T follicular helper cell (primary cell): ENCODE measurements at places on chromosomes 5 and 9.

- no peak for DNase-seq
These were observed 59.4 kb upstream of the UBTD2 start for GRCh38 chr5:172342918-172343317.

DNA sequence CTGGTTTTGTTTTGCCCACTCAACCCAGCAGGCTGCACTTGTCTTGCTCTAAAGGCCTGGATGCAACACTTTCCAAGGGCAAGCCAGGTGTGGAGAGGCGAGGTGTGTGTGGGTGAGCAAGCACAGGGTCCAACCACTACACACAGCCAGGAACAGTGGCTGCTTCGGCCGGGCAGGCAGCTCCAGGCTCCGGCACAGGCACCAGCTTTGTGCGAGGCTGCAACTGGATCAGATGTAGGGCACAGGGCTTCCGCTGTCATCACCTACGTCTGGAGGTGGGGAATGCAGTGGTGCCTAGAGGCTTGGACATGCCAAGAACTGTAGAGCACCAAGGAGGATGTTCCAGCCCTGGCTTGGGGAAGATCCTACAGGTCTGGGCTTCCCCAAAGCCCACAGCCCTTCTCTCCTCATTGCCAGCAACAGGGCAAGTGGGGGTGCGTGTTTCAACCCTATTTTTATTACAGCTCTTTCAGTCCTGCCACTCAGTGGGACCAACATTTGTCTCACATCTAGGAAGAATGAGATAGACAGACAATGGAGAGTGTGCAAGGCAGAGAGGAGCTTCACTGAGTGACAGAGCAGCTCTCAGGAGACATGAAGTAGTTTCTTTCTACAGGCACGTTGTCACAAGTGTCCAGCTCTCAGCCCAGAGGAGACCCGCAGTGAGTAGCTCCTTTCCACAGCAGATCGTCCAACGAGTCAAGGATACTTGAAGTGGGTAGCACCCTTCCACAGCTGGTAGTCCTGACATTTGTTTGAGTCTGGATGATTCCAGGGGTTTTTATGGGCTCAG is 622.2 kb downstream of the CDH9 start:
- DNase-seq: no peak

GRCh38 chr5:163885117-163885516 is 379.7 kb downstream of the MAT2B start:
- DNase-seq: no peak

- DNase-seq: no peak
These were observed 78.4 kb downstream of the SLC38A9 start for GRCh38 chr5:55633574-55634208.

DNA sequence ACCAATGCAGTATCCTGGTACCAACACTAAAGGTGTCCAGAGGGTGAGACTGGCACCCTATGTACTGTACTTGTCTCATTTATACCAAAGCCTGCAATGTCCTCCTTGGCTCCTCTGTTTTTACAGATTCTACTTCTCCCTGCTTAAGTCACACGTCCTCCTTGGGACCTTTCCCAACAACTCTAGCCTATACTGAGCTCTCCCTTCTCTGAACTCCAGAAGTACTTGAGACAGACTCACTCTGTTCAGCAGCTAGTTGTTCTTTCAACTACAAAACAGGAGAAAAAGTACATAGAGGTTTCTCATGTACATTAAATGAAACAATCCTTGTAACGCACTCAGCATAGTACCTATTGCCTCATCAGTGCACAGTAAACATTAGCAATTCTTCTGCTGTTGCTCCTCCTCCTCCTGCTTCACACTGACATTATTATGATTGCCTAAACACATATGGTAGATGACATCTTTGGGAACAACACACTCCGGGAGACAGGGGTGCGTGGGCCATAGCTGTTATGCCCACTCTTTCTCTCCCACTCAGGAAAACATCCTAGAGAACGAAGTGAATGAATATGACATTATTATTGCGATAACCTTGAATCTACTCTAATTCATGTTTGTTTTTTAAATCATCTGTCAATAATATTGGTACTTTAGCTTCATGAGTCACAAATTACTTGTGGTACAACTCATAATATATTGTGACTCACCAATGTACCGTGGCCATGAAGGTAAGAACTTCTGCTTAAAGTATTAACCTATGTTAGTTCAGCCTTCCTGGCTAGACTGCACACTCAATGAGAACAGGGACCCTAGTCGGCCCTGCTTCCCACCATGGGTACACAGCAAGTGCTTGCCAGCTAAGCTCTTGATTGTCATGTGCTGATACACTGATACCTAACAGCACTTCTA is 180.3 kb upstream of the ADRA1B start:
- DNase-seq: no peak

GRCh38 chr5:139431706-139432105 is 7.6 kb downstream of the DNAJC18 start:
- DNase-seq: no peak

GRCh38 chr9:98364086-98364485 is 108.6 kb upstream of the TBC1D2 start:
- DNase-seq: no peak

DNA sequence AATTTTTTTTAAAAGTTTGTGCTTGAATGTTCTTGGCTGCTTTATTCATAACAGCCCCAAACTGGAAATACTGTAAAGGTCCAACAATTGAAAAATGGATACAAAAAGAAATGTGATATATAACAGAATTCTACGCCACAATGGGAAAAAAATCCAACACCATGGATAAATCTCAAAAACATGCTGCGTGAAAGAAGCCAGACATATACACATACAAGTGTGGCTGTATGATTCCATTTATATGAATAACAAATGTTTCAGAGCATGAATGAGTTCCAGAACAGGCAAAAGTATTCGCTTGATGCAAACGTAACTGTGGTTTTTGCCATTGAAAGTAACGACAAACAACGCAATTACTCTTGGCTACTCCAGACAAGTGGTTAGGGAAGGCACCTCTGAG is 7.2 kb upstream of the SFXN1 start:
- no peak for DNase-seq

DNA sequence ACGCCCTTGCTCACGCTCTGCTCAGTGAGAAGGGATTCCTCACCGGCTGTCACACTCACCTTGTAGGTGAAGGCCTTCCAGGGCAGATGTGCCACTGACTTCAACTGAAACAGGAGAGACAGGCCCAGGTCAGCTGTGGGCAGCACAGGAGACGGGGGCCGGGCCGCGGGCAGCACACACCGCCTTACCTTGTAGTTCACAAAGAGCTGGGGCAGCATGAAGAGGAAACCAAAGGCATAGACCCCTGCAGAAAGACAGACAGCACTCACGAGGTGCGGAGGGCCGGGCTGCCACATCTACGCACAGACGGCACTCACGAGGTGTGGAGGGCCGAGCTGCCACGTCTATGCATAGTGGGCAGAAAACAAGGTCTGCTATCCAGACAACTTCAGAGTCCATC is 23.3 kb downstream of the CLPTM1L start:
- DNase-seq: no peak

DNA sequence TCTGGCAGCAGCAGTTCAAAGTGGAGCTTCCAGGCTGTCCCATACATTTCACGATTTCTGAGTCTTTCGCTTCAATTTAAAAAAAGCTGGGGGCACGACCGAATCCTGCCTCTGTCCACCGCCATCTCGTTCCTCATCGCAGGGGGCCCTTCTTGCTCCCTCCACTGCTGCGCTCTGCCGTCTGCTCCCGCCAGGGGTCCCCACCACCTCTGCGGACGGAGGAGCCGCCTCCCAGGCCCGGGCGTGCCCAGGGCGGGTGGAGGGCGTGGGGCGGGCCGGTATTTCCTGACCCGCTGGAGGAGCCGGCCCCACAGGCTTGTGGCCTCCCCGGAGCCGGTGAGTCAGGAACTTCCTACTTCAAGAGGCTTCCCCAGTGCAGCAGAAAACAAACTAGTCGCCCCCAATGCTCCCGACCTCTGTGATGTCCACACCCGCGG is 50.4 kb downstream of the USP20 start:
- peak; percentile 73 for DNase-seq

- no peak for DNase-seq
These were observed 26.0 kb downstream of the ELL2 start for GRCh38 chr5:95935553-95936100.

GRCh38 chr9:12880406-12881015 is 105.7 kb downstream of the LURAP1L start:
- no peak for DNase-seq

- no peak for DNase-seq
These were observed 325.4 kb downstream of the PIK3R1 start for GRCh38 chr5:68540798-68541590.

DNA sequence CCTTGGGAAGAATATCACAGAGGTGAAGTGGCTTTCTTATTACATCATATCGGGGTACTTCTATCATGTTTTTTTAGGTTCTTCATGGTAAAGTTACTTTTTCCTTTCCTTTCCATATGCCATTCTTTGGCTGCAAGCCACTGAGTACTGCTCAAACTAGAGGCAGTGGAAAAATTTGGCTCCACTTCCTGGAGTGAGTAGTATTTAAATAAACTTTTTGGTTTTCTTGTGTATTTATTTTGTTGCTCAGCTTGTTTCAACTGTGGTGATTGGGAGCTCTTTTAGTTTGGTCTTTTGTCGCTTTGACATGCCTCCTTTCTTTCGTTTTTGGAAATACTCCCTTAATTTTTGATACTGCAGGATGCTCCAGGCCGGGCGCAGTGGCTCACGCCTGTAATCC is 69.8 kb downstream of the WDR70 start:
- DNase-seq: no peak

- no peak for DNase-seq
These were observed 213.7 kb downstream of the DCP2 start for GRCh38 chr5:113190347-113190746.

DNA sequence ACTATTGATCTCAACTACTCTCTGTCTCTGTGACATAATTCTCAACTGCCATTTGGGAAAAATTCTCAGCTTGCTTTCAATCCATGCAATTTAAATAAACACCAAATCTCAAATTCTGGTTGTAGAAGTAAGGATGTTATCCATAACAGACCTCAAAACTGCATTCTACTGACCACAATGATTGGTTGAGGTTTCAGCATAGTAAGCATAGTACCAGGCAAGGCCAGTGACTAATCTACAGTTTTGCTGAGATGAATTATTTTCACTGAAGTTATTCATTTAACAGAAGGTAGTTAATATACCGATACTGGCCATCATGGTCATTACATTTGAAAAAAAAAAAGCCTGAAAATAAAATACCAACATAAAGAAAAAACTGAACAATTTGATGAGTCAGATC is 488.0 kb upstream of the CDH18 start:
- no peak for DNase-seq
